GM23248 (cell line): ENCODE measurements at places on chromosomes 1 and 21. TPM values are rescaled to one million over a fixed set of nuclear protein-coding genes. Genes with fewer than 3 reads are reported as not detected.

DNA sequence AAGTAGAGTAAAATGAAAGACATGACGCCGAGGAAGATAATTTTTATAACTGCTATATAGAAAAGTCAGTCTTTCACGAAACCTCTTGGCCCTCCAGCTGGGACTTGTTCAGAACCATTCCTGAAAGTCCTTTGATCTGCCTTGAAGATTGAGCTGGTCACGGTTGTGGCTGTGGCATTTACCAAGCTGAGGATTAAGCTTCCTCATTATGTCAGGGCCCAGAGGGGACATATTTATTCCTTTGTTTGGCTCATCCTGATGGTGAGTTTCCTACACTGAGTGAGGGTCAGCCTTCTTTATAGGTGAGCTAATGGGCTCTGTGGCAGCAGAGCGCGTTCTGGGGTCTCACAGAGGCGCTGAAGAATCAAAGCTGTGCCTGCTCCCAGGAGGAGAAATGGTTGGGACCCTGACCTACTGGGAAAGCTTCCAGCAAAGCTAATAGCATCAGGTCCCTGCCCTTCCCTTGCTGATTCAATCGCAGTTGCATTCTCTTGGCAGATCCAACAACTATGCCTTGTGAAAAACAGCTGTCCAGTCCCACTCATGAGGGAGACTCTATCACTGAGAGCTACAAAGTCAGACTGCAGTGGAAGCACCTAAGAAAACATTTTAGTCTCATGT lies 43.2 kb upstream of the PBX1 start:
- peak; percentile 29 for DNase-seq
- H3K4me3 ChIP-seq = no peak overlapping the region
- H3K36me3 ChIP-seq = no peaks in the 10 kb centered on the region
- H3K27me3 ChIP-seq = 0 out of 2 replicates have a peak, but pooled peaks cover 11% of the 10 kb centered on the region
- no peak overlapping the region for H3K27ac ChIP-seq

DNA sequence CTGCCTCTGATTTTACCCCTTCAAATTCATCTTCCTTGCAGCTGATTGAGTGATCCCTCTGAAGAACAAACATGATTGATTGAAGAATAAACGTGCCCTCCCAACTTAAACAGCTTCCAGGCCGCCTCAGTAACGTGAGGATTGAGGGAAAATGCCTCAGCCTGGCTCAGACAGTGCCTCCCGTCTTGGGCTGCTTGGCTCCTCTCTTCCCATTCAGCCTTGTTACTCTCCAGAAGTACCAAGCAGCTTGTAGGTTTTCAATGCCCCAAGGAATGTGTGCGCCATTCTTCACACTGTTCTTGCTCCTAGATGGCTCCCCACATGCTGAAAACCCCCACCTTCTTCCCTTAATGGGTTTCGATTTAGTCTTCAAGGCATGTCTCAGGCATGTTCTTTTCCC lies 51.8 kb downstream of the ST6GALNAC5 start:
- H3K27me3 ChIP-seq = no peaks in the 10 kb centered on the region
- H3K36me3 ChIP-seq = no peaks in the 10 kb centered on the region
- no peak overlapping the region for H3K27ac ChIP-seq
- no peaks in the 10 kb centered on the region for H3K4me1 ChIP-seq
- no peak for DNase-seq

GRCh38 chr1:175154629-175155472 lies 37.7 kb downstream of the KIAA0040 start:
- no peaks in the 10 kb centered on the region; the same call in 1 of the 2 replicates for H3K27me3 ChIP-seq
- no peak overlapping the region for H3K27ac ChIP-seq

DNA sequence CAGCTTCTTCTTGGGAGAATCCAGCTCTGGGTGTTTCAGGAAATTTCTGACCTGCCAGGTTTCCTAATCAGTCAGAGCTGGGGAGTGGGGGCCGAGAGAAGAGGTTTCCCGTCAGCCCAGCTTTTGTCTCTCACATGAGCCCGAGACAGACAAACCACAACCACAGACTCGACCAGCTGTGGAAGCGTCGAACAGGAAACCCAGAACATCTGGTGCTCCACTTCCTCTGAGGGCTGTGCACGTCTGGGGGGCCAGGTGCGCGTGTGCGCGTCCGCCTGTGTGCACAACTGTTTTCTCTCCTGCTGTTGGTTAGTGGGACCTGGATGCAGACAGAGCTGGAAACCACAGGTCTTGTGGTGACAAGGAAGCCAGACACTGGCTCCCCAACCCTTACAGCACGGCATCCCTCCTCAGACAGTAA lies 113.0 kb upstream of the SLC25A33 start:
- no peak overlapping the region for H3K27ac ChIP-seq
- H3K27me3 ChIP-seq = 0 out of 2 replicates have a peak, but pooled peaks cover 3% of the 10 kb centered on the region
- no peaks in the 10 kb centered on the region for H3K36me3 ChIP-seq
- peaks cover 6% of the 10 kb centered on the region; the same call in 1 of the 2 replicates for H3K4me1 ChIP-seq
- no peak overlapping the region for H3K4me3 ChIP-seq
- DNase-seq = no peak

GRCh38 chr1:178488393-178488792 lies 8.4 kb downstream of the CLEC20A start:
- no peak for DNase-seq
- no peaks in the 10 kb centered on the region for H3K27me3 ChIP-seq
- no peak overlapping the region for H3K27ac ChIP-seq
- no peaks in the 10 kb centered on the region for H3K4me1 ChIP-seq
- H3K36me3 ChIP-seq = no peaks in the 10 kb centered on the region
- H3K4me3 ChIP-seq = no peak overlapping the region

GRCh38 chr1:116268211-116268610 lies 104.8 kb upstream of the ATP1A1 start:
- no peaks in the 10 kb centered on the region for H3K27me3 ChIP-seq
- no peak overlapping the region for H3K4me3 ChIP-seq
- peak; percentile 27 for DNase-seq

DNA sequence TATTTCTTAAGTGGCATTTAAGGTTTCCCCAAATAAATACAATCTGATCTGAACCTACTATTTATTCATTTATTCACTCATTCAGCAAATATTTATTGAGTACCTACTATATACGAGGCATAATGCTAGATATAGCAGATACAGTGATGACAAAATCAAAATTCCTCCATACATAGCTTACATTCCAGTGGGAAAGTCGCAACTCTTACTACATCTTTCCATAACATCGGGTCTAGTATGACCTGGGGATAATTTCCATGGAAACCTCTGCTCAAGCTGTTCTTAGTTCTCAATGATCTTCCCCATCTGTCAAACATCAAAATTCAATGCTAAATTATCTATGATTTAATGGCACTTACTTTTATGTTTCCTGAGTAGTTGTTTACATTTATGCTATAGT lies 70.8 kb upstream of the PRKACB start:
- DNase-seq = peak; percentile 23
- no peaks in the 10 kb centered on the region for H3K27me3 ChIP-seq
- H3K36me3 ChIP-seq = no peaks in the 10 kb centered on the region
- H3K27ac ChIP-seq = no peak overlapping the region

DNA sequence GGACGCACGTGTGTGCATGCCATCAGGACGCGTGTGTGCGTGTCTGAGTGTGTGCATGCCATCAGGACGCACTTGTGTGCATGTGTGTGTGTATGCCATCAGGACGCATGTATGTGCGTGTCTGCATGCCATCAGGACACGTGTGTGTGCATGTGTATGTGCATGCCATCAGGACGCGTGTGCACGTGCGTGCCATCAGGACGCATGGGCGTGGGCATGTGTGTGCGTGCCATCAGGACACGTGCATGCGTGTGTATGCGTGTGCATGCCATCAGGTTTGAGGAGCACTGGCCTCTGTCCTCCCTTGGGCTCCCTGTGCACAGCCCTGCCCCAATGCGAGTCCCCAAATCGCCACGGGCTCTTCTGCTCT lies 12.6 kb upstream of the C1QTNF12 start:
- peaks cover 22% of the 10 kb centered on the region; the same call in 1 of the 2 replicates for H3K36me3 ChIP-seq
- H3K27ac ChIP-seq = no peak overlapping the region
- H3K4me3 ChIP-seq = no peak overlapping the region
- DNase-seq = no peak
- H3K27me3 ChIP-seq = no peaks in the 10 kb centered on the region

GRCh38 chr1:228445843-228446650 lies 29.4 kb upstream of the TRIM17 start:
- H3K36me3 ChIP-seq = no peaks in the 10 kb centered on the region
- H3K4me3 ChIP-seq = peak overlapping the region; percentile 49
- H3K4me1 ChIP-seq = no peaks in the 10 kb centered on the region
- DNase-seq = peak; percentile 70

GRCh38 chr1:97136996-97137395 lies 415.4 kb downstream of the PTBP2 start:
- H3K36me3 ChIP-seq = no peaks in the 10 kb centered on the region
- no peak overlapping the region for H3K4me3 ChIP-seq
- no peak for DNase-seq
- H3K4me1 ChIP-seq = peaks cover 19% of the 10 kb centered on the region
- H3K27ac ChIP-seq = no peak overlapping the region

DNA sequence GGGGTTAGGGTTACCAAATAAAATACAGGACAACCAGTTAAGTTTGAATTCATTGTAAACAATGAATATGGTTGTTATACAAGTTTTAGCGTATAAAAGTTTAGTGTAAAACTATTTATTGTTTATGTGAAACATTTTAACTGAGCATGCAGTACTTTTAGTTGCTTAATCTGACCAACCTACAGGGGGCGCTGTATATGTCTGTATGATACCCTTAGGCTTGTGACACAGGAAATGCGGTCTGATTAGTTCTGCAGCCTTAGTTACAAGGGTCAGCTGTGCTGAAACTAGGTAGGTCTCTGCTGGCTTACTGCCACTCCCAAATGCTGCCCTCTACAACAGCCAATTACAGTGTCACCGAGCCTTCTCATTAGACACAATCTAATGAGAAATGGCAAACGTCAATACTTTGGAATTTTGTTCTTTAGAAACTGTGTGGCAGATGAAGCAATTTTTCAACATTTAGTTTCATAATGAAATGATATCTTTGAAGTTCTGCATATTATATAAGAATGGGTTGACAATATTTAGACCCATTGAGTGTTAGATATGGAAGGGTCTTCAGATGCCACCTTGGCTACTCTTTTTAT lies 56.2 kb downstream of the NTNG1 start:
- no peaks in the 10 kb centered on the region for H3K36me3 ChIP-seq
- DNase-seq = peak; percentile 28
- no peak overlapping the region for H3K4me3 ChIP-seq
- H3K4me1 ChIP-seq = peaks cover 4% of the 10 kb centered on the region; the same call in 1 of the 2 replicates

GRCh38 chr1:88394958-88395357 lies 289.1 kb upstream of the PKN2 start:
- no peaks in the 10 kb centered on the region for H3K27me3 ChIP-seq
- H3K36me3 ChIP-seq = no peaks in the 10 kb centered on the region
- DNase-seq = no peak
- H3K4me1 ChIP-seq = no peaks in the 10 kb centered on the region
- H3K27ac ChIP-seq = no peak overlapping the region

FAM151A gene
- not detected in 2 replicates for total RNA-seq

PAQR7 gene
- total RNA-seq = 18.6 and 20.6 TPM in 2 replicates

FAM78B gene
- total RNA-seq = 0.43 TPM in 1 of 2 replicates, not detected in the other

OR2T33 gene
- not detected in 2 replicates for total RNA-seq

RABIF gene
- total RNA-seq = 5.2 and 7.2 TPM in 2 replicates

LDLRAD1 gene
- total RNA-seq = not detected in 2 replicates

IL12RB2 gene
- total RNA-seq = not detected in 2 replicates

FAM43B gene
- 0.11 TPM in 1 of 2 replicates, not detected in the other for total RNA-seq

MCOLN3 gene
- 0.51 and 0.54 TPM in 2 replicates for total RNA-seq
